ENCODE measurements at places on chromosomes 16 and 17. TPM values are rescaled to one million over a fixed set of nuclear protein-coding genes. Genes with fewer than 3 reads are reported as not detected.

Gene RBFOX1
- total RNA-seq: 58.7 TPM

DNA sequence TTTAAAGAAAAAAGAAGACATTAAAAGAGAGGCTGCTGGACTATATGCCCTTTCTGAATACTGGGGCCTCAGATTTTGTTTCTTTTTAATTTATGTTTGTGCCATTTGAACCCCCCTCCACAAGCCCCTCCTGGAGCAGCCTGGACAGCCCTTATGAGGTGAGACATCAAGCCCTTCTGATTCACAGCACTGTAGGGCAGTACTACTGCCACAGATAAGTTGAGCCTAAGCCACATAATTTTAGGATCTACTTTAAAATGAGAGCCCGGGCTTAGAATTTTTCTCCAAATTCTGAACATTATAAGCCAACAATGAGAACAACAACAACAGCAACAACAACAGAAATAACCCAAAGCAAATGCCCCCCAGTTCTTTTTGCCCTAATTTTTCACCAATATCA, 256.9 kb upstream of the SALL1 start:
- DNase-seq: no peak

DNA sequence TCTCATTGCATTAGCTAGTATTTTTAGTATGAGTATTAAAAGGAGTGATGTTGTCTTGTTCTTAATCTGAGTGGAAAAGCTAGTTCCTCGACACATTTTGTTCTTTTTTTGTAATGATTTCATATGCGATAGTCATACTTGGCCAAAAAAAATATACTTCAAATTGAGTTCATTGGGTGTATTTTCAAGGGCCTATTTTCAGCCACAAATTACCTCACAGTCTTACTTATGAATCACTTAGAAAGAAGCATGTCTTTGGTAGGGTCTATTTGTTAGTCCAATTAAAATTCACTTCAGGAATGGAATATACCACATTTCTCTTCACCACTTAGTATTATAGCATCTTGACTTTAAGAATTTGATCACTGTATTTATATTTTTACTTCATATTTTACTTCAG, 337.2 kb downstream of the CDH11 start:
- no peak for DNase-seq

Gene MAFG
- 61.0 TPM for total RNA-seq

Gene AATF
- 35.9 TPM for total RNA-seq

Gene CACNG3
- not detected for total RNA-seq

Gene MYO15A
- 0.57 TPM for total RNA-seq

DNA sequence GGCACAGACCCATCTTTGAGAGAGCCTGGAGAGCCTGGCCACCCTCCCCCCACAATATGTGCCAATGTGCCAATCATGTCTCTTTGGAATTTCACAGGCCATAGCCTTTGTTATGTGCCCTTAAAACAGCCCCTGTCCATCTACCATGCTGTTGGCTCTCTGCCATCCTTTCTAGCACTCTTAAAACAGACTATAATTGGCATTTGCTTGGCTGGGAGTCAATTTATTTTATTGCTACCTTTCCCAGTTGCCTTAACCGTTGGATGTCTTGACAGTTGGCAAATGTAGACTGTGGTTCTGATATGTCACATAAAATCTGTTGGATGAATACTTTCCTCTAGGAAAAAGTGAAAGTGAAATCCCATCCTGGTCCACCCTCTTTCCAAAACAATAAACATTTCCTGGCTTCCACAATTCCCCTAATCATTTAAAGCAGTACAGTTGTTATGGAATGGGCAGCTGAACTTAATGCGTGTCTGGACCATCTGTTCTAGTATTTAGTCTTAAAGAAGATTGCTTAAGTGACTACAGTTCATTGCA, 394.0 kb downstream of the KCNJ2 start:
- DNase-seq: peak; percentile 77

DNA sequence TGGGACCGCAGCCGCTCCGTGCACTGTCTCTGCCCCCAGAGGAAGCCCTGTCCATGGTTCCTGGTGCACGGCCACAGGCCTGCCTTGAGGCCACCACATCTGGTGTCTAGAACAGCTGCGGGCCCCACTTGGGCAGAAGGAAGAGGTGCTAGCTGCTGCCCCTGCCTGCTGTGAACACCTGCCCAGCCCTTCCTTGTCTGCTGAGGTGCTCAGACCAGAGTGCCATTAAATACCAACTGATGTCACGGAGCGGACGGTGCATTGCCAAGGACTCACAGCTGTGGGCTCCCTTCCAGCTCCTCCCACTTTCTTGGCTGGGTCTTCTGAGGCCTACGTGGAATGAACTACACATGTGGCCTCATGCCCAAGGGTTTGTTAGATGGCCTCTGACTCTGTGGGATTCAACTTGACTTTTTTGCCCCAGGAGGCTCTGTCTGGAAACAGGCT, 146.1 kb downstream of the RAB11FIP4 start:
- peak; percentile 40 for DNase-seq

Gene OR1A1
- not detected for total RNA-seq

Gene SLC13A2
- total RNA-seq: not detected

- peak; percentile 93 for DNase-seq
These were observed at the start of gene MTSS2 for GRCh38 chr16:70685938-70686375. TSS of gene MTSS2 (minus strand) at chr16:70686053. CDS start at chr16:70685791, 262 bp downstream.

Gene GPR179
- 0.05 TPM for total RNA-seq

Gene CDRT15
- not detected for total RNA-seq

Gene SOX9
- total RNA-seq: 2.4 TPM

DNA sequence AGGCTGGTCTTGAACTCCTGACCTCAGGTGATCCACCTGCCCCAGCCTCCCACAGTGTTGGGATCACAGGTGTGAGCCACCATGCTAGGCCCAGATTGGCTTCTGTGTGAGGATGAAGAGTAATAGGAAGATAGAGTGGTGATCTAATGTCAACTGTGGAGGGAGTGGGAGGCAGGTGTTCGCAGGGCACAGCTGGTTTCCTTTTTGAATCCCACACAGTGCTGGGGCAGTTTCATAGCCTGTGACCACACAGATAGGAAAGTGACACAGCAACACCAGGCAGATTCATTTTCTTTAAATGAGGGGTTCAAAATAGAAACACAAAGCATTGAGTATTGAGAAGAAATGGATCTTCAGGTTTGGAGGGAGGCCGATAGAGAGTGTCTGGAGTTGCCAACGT, 540.3 kb downstream of the WWOX start:
- DNase-seq: peak; percentile 87

GRCh38 chr17:67836205-67836987, 11.1 kb downstream of the BPTF start:
- peak; percentile 8 for DNase-seq

DNA sequence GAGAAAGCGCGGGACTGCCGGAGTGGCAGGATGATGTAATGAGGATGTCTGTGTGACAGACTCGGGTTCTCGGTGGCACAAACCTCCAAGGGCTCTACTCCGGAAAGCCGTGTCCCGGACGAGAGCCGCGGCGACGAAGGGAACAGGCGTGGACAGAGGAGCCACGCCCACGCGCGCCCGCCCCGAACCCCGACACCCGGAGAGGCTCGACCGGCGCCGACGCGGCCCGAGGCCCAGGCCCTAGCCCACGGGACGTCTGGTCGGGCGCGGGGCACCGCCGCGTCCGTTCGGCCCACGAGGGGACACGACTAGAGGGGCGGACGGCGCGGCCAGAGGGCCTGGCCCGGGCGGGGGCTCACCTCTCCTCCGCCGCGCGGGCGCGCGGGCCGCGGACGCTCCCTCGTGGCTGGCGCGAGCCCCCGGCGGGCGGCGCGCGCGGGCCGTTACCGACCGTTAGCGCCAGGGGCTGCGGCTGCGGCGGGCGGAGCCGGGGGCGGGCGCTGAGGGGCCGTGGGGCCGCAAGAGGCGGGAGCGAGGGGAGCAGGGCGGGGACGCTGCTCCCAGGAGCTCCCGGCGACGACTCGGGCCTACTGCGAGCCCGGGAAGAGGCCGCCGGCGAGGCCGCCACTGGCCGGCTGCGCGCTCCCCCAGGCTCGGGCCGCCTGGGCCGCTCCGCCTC, 2.1 kb upstream of the IRX5 start:
- DNase-seq: peak; percentile 81

Gene LDHD
- 1.7 TPM for total RNA-seq

Gene FBXL19
- total RNA-seq: 11.6 TPM

DNA sequence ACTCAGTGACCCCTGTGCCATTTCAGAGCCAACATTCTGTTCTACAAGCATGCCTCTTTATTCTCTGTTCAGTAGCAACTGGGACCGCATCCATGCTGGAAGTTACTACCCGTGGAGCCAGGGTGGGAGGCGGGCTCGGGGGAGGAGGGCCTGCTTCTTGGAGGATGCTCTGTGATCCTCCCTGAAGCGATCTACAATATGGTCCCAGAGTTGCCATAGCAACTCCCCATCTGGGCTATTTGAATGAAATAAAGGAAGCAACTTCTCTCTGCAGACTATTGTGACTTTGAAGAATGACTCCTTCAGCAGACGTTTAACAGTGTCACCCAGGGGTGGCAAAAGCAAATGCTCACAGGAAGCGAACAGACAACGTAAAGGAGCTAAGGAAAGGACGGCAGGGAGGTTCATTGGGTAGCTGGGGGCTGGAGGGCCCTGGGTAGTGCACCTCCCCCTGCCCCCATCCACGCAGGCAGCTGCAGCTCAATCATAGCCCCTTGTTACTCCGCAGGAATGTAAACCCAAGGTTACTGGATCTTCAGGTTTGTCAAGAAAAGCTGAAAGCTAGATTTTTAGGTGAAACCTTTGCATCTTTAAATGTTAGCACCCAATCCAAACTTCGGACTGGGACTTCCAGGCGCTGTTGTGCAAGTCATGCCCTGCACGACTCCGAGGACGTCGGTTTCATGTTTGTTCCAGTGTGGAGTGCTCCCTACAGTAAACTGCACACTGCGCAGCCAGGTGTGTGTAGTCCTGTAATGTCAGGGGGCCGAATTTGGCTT, 51.1 kb upstream of the MEAK7 start:
- no peak for DNase-seq

Gene ABI3
- not detected for total RNA-seq

Gene KRT36
- not detected for total RNA-seq

GRCh38 chr17:38724337-38724988, 5.7 kb upstream of the CISD3 start:
- DNase-seq: peak; percentile 95

DNA sequence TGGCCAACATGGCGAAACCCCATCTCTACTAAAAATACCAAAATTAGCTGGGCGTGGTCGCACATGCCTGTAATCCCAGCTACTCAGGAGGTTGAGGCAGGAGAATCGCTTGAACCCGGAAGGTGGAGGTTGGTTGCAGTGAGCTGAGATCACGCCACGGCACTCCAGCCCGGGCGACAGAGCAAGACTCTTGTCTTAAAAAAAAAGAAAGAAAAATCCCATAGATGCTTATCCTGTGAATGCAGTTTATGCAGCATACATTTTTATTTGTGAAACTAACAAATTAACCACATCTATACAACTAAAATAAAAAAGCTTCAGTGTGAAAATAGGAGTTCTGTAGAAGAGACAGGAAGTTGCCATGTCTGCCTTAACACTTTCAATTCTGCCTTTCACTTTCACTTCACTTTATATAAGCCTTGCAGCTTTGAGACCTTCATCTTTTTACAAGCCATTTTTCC, 7.1 kb downstream of the IGSF6 start:
- no peak for DNase-seq

GRCh38 chr16:68422396-68422960, 25.8 kb downstream of the SMPD3 start:
- no peak for DNase-seq

Gene C16orf78
- not detected for total RNA-seq

- DNase-seq: peak; percentile 97
These were observed 310.1 kb downstream of the C16orf95 start for GRCh38 chr16:87006789-87007745.

DNA sequence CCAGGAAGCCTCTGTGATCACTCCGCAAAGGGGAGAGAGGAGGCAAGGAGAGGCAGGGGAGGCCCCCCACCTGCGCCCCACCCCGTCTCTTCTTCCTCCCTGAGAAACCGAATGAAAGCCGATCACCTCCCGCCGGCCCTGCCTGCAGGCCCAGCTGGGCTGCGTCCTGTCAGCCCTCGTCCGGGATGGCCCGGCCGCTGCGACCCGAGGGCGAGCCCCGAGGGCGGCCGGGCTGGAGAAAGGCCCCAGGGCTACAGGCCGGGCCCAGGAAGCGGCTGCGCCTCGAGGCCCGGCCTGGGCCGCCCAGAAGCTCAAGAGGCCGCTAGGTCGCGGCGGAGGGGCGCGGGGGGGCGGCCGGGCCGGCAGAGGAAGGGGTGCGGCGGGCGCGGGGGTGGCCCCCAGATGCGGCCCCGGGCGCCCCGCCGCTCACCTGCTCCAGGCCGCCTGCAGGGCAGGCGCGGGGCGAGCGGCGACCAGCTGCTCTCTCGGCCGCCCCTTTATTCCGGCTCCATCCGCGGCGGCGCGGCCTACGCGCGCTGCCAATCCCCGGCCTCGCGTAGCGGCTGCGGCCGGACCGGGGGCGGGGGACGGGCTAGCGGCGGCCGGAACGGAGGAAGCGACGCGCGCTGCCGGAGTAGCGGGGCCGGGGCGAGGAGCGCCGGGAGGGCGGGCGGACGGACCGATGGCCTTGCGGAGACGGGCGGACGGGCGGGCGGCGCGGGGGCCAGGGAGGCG, at the start of gene ZNF319:
Gene ZNF319 (minus strand): TSS at position 702 of the 735 bp plus-strand sequence. CDS start 2,407 bp downstream, outside the sequence.
- peak; percentile 3 for DNase-seq

DNA sequence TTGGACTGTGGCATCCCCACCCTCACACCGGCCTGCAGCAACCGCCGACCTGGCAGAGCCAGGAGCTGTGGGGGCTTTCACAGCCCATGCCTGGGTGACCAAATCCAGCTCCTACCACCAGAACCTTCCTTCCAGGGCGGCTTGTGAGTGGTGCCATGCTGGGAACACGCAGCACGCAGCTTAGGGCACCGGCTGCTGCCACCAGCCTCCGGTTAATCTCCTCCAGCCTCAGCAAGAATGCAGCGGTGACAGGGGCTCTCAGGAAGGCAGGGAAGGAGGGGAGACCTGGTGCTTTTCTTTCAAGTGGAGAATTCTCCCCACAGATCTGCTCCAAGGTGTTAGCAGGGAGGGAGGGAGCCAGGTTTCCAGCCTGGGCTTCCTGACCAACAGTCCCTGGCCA, 32.3 kb upstream of the ANKRD40CL start:
- DNase-seq: no peak

Gene ASPHD1
- 4.0 TPM for total RNA-seq

- DNase-seq: peak; percentile 90
These were observed 6.0 kb downstream of the SYNGR2 start for GRCh38 chr17:78174346-78174869.

- DNase-seq: no peak
These were observed 101.2 kb downstream of the OR1D5 start for GRCh38 chr17:2962236-2962635.

DNA sequence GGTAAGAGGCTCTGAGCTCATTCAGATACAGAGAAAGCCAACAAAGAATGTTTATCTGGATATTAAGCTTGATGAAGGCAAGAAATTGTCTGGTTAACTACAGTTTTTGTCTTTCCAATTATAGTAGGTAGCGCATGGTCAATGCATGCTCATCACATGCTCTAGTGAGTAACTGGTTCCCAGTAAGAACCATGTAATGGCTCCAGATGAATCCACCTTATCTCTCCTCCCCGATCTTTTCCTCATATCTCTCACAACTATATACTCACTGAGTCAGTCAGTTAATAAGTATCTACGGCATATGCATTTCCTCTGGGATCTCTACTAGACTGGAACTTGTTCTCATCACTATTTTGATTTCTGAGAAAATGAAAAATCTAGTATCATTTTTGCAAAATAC, 340.7 kb upstream of the DYNLRB2 start:
- no peak for DNase-seq

Data from myocyte (in vitro differentiated cells).